DMS53 (cell line): ENCODE measurements at places on chromosomes 11 and 22.

GRCh38 chr11:91978747-91979146 is 245.9 kb upstream of the FAT3 start:
- DNase-seq = no peak

DNA sequence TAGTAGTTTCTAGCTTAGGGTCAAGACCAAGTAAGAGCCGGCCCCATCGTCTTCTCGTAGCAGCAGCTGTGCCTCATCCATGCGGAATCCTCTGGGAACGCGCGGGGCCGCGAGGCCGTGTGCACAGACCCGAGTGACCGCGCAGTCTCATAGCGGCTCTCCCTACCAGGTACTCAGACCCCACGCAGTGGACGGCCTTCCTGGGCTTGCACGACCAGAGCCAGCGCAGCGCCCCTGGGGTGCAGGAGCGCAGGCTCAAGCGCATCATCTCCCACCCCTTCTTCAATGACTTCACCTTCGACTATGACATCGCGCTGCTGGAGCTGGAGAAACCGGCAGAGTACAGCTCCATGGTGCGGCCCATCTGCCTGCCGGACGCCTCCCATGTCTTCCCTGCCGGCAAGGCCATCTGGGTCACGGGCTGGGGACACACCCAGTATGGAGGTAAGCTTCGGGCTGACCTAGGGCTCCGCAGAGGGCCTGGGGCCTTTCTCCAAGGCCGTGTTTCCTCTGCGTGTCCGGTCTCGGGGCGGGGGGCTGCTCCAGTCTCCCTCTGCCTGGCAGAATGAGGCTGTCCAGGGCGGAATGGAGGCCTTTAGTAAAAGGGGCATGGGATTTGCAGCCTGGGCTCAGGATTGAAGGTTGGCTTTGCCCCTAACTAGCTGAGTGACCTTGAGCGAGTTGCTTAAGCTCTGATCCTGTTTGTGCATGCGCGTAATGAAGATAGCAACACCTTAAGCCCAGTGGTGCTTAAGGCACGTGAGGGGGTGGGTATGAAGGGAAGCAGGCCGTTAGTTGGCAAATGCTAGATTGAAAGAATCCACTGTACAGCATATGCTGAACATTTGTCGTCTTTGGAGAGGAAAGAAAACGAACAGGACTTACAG is 48.9 kb downstream of the ST14 start:
- DNase-seq = no peak

- DNase-seq = no peak
These were observed 47.5 kb downstream of the PICALM start for GRCh38 chr11:86021377-86021776.

DNA sequence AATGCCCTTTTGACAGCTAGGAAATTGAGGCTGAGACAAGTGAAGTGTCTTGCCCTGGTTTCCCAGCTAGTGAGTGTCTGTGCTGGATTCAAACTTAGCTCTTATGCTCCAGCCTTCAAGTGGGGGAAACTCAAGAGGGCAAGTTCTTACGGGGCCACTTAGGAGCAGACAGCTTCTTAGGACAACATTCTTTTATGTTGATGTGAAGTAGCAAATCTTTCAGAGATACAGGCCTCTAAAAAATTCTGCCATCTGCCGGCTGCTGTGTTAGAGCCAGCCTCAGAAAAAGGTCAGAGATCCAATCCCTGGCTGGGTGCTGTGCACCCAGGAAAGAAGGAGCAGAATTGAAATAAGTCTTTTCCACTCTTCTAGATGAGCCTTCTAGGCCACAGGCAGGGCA is 26.6 kb downstream of the TIMP3 start:
- DNase-seq = no peak
